ENCODE measurements at places on chromosomes 3 and 15.
A peak's percentile ranks its signal among the peaks of the same experiment; 100 is the strongest.

DNA sequence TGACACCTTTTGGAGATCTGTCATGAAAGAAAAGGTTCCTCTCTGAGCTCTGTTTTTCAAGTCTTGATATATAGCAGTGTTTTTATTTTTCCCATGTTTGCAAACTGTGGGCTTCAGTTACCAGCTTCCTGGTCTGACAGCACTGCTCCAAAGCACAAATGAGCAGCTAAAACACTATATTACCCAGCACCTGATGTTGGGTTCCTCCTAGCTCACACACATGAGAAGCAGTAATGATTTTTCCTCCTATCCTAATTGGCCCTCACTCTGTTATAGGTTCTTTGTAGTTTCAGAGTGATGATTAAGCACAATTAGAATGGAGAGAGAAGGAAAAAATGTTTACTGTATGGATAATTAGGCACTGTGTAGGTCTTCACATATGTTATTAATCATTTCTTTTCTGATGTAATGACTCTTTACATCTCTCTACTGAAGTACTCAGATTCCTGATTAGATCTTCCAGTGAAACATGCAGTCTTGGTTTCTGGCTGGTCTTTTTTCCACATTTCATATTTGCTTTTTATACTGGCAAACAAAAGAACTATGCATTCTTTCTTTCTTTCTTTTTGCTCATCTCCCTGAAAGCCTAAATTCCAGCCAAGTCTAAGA, 939.7 kb downstream of the NSUN3 start:
- no peak for DNase-seq

DNA sequence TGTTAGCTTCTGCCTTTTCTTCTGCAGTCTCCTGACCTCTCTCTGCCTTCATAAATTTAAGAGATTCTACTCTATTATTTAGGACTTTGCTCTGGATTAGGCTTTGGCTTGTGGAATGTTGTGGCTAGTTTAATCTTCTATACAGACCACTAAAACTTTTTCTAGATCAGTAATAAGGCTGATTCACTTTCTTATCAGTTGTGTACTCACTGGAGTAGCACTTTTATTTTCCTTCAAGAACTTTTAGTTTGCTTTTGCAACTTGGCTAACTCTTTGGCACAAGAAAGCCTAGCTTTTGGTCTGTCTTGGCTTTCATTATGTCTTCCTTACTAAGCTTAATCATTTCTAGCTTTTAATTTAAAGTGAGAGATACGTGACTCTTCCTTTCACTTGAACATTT, 265.5 kb upstream of the TBC1D5 start:
- no peak for DNase-seq

DNA sequence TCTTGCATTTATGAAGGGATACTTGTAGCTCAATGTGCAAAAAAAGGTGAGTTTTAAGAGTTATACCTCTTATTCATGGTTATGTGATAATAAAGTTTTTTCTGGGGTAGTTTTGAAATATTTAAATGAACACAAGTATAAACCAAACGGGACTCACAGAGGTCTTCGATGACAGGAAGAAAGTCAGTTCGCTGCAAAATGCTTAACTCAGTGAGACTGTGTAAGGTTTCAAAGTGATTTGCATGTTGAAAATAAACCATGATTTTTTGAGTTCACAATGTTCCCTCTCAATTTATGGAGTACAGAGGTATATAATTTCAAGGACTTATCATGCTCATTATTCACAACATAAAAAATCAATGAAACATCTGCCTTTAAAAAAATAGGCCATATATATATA, 36.3 kb upstream of the MYH15 start:
- no peak for DNase-seq

- DNase-seq = no peak
Observed at GRCh38 chr3:188631291-188632010, 477.5 kb downstream of the LPP start.

- DNase-seq = no peak
Observed at GRCh38 chr3:117600112-117600511, 890.5 kb downstream of the TUSC7 start.

- peak; percentile 8 for DNase-seq
Observed at GRCh38 chr3:182697345-182697919, 95.9 kb upstream of the ATP11B start.

- DNase-seq = no peak
Observed at GRCh38 chr3:28923994-28924393, 356.9 kb upstream of the RBMS3 start.

GRCh38 chr3:174465177-174465576, 394.0 kb upstream of the NAALADL2 start:
- DNase-seq = no peak

DNA sequence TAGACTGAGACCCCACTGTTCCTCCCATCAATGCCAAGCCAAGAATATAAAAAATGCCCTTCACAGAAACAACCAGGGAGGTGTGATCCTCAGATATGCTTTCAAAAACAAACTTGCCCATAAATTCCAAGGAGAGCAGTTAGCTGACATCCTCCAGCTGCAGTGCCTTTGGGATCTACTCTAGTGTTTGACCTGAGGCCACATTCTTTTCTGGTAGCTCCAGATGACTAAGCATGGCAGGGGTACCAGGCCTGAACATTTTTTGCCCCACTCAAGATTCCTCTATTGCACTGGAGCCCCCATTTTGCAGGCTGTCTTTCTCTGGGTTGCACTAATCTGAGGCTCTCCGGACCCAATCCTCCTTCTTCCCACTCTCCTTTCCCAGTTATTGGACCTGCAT, 27.9 kb upstream of the ACP3 start:
- DNase-seq = no peak

DNA sequence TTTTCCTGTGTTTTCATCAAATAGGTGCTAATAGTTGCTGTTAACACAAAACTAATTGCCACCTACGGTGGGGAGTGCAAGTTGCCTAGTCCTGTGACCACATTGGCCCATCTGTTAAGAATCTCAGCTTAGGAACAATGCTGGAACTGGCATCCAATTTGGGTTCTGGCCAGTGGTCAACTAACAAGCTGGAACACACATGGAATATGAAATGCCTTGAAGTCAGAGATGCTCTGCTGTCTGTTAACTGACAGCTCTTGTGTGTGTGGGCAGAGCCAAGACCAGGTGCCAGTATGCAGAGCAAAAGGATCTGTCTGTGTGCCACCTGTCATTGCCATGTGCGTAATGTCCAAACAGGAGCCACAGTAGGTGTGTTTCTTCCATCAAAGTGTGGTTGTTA, 460.8 kb downstream of the ROBO2 start:
- DNase-seq = no peak

DNA sequence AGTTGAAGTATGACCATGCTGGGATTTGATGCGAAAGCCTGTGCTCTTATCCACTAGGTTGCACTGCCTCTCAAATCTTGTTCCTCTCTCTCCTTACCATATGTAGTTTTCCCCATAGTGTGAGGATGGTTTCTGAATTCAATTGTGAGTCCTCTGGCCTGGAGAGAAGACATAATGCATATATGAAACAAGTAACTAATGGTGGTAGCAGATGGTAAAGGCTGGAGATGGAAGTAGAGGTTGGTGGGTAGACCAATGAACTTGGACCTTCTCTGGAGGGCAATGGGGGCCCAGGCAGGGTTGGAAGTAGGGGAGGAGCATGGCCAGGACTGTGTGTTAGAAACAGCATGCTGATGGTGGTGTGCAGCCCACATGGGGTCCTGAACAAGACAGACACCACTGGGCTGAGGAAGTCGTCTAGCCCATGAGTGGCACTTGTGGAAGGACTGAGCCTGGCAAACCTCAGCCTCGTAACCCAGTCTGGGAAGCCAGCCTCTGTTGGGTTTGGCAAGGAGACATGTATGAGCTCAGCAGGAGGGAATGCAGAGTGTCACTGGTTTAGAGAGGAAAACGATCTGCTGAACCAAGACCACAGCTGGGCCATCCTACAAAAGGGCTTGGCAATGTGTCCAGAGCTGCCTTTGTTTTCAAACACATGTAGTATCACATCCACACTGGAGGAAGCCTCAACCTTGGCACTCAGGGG, 18.5 kb upstream of the LMCD1 start:
- DNase-seq = peak; percentile 97

- no peak for DNase-seq
Observed at GRCh38 chr3:73403444-73403843, 221.3 kb downstream of the PDZRN3 start.

Data from NCI-H2029 treated with DMSO at 0.1 percent for 48 hours (cell line).